ENCODE measurements at places on chromosomes 2 and 18.

DNA sequence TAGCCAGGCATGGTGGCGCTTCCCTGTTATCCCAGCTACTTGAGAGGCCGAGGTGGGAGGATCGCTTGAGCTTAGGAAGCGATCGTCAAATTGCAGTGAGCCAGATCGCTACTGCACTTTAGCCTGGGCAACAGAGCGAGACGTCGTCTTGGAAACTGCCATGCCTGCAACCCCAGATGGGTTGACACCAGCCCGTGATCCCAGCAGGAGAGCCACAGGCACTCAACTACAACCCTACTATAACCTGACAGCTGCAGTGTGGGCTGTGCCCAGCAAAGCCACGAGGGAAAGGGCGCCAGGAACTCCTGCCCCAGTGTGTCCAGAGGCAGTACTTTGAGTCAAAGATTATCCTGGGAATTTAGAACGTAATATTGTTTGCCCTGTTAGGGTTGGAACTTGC lies 85.6 kb downstream of the SS18 start:
- DNase-seq: no peak

- no peak for DNase-seq
Measured at GRCh38 chr2:174059884-174060244, 94.7 kb upstream of the SP3 start.

DNA sequence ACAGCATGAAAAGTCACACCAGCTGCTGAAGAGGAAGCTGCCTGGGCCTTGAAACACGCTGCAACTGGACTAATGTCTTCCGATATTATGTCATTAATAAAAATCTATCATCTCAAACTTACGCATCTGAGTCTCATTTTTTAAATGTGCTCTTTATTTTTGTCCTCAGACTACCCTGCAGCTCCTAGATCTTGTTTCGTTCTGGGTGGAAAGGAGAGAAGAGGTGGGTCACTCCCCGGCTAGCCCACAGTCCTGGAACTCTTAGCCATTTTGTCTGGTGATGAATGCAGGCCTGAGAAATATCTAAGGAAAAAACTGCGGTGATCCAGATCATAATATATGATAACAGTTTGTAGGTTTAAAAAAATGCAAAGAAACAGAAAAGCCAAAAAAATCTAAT lies 73.3 kb downstream of the TXNL1 start:
- DNase-seq: no peak

- DNase-seq: no peak
Measured at GRCh38 chr2:225814554-225814953, 415.0 kb downstream of the NYAP2 start.

DNA sequence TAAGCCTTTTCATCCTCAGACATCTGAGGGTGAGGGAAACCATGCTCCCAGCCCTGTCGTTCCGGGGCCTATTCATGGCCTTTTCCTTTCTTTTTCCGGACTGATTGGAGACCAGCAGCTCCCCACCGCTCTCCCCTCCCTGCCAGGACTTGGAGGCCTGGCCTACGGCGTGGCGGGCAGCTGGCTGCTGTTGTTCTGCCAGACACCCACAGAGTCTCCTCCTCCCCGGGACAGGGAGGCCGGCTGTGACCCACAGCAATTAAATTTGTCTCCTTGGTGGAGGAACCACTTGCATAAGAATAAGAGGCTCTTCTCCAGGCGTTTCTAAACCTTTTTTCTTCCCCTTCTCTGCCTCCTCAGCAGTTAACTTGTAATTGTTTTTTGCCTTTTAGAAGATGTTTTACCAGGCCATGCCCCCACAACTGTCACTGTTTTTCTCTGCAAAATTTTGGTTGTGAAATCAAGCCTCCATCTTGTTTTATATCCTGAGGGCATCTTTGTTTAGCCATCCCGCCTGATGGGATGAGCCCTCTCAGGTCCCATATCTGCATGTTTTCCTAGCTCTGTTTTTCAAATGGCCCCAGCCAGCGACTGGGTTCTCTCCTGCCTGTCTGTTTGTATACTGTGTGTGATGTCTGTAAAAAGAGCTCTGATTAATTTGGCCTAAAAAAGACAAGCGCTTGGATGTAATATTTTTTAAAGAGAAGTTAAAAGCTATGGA lies 1060.0 kb upstream of the DDX18 start:
- DNase-seq: no peak

- DNase-seq: no peak
Measured at GRCh38 chr2:206240327-206240726, 34.1 kb upstream of the ZDBF2 start.

DNA sequence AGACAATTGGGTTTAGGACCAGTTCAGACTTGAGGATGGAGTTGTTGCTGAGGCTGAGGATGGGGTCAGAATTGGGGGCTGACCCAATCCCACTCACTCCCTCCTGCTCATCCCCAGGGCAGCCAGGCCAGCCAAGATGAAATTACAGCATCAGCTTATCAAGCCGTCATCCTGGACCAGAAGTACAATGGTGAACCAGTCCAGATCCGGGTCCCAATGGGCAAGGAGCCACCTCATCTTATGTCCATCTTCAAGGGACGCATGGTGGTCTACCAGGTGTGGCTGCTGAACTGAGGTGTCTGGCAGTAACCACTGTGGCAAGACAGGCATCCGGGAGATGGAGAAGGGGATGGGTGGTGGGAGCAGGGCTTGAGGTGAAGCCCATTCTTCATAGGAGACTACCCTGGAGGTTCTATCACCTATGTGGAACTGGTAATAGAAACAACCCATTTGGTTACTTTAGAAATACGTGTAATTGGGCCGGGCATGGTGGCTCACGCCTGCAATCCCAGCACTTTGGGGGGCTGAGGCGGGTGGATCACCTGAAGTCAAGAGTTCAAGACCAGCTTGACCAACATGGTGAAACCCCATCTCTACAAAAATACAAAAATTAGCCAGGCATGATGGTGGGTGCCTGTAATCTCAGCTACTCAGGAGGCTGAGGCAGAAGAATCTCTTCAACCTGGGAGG lies 13.9 kb downstream of the VIL1 start:
- DNase-seq: no peak

DNA sequence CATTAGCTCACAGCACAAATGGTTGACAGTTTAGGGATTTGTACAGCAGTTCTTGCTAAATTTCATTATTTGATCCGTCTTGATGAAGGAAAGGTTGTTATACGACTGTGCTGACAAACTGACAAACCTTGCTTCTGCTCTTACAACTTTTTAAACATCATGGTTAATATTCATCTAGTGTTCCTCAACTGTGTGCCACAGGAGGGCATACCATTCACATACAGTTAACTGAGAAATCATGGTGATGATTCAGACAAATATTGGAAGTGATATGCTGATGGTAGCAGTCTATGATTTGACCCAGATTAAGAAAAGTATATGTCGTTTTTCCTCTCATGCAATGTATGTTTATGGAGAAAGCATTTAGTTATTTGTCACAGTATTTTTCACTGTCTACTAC lies 129.8 kb upstream of the FSIP2 start:
- DNase-seq: no peak

DNA sequence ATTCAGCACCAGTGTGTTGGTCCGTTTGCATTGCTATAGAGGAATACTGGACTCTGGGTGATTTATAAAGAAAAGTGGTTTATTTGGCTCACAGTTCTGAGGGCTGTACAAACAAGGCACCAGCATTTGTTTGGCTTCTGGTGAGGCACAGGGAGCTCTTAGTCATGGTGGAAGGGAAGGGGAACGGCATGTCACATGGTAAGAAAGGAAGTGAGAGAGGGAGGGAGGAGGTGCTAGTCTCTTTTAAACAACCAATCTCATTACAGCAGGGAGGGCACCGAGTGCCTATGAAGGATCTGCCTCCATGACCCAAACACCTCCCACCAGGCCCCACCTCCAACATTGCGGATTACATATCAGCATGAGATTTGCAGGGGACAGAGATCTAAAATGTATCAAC lies 143.9 kb upstream of the DLX2 start:
- DNase-seq: no peak

DNA sequence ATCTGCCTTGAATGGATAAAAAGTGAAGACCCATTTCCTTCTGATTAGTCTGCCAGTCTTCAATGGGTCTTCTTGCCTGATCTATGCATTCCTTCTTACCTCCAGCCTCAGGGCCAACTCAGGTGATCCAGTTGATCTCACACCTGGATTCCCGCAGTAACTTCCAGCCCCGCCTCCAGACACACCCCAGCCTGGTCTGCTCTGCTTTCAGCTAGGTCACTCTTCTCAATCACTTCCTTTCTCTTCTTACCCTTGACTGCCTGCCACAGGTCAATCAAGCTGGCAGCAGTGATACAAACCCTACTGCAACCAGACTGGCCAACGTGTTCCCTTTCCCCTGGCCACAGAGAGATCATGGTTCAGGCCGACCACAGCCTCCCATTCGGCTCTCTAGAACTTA lies 263.6 kb downstream of the ZNF516 start:
- no peak for DNase-seq
